ENCODE measurements at places on chromosomes 6 and 20. TPM values are rescaled to one million over a fixed set of nuclear protein-coding genes. Genes with fewer than 3 reads are reported as not detected.

Gene PROKR2
- not detected for total RNA-seq

Gene UBE2V1
- 56.4 TPM for total RNA-seq

Gene TSPO2
- not detected for total RNA-seq

Gene SPATS1
- not detected for total RNA-seq

Gene RALY
- total RNA-seq = 68.9 TPM

Gene C20orf141
- total RNA-seq = not detected

Gene SLC25A27
- total RNA-seq = 15.3 TPM

Gene CGAS
- total RNA-seq = 3.4 TPM

Gene LPA
- total RNA-seq = not detected

Gene CCN6
- total RNA-seq = 5.4 TPM

Gene EYA2
- not detected for total RNA-seq

Gene MPIG6B
- total RNA-seq = not detected

Gene HSPA1L
- 0.87 TPM for total RNA-seq

Gene FAM162B
- not detected for total RNA-seq

Gene DCBLD1
- total RNA-seq = 20.2 TPM

Gene EGFL8
- not detected for total RNA-seq

Gene CSTF1
- 26.0 TPM for total RNA-seq

Gene TRAM2
- total RNA-seq = 11.5 TPM

Gene PTCHD4
- total RNA-seq = 3.1 TPM

Gene KCNQ2
- not detected for total RNA-seq

Gene RAET1L
- 3.1 TPM for total RNA-seq

Gene PRSS16
- total RNA-seq = 3.4 TPM

Gene GTSF1L
- not detected for total RNA-seq

Gene DLL1
- 2.1 TPM for total RNA-seq

Gene RHAG
- not detected for total RNA-seq

Gene ANKEF1
- 5.2 TPM for total RNA-seq

Gene POPDC3
- total RNA-seq = 2.1 TPM

Gene MAPK13
- total RNA-seq = 29.5 TPM

Gene DEFB113
- not detected for total RNA-seq

Gene SLC12A5
- total RNA-seq = 0.17 TPM

Gene NHLRC1
- 3.3 TPM for total RNA-seq

Gene CDS2
- 67.9 TPM for total RNA-seq

Gene EPHA7
- 0.87 TPM for total RNA-seq

Gene FOXS1
- total RNA-seq = not detected

Gene PPP1R3G
- 6.3 TPM for total RNA-seq

Gene SLC35D3
- total RNA-seq = not detected

Gene EEF1A2
- total RNA-seq = 4.5 TPM

Gene MUC22
- not detected for total RNA-seq

Measured in renal cortical epithelial cell (primary cell).